ENCODE measurements at places on chromosomes 1 and 21. TPM values are rescaled to one million over a fixed set of nuclear protein-coding genes. Genes with fewer than 3 reads are reported as not detected.

Gene CD247
- total RNA-seq, result 5.2 TPM

DNA sequence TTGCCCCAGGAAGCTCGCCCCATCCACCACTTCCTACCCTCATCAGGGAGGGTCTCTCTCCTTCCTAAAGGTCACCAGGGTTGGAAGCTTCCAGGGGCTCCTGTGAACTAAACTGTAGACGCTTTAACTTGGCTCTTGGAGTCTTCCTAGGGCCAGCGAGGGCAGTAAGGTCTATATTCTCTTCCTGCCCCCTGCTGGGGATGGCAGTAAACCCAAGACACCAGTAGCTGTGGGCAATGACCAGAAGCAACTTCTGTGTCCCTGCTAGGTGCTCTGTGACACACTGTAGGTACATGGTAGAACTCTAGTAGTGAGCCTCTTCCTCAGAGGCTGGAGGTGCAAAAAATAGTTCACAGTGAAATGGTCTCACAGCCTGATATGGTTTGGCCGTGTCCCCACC, 30.0 kb downstream of the KCND3 start:
- DNase-seq, result no peak

DNA sequence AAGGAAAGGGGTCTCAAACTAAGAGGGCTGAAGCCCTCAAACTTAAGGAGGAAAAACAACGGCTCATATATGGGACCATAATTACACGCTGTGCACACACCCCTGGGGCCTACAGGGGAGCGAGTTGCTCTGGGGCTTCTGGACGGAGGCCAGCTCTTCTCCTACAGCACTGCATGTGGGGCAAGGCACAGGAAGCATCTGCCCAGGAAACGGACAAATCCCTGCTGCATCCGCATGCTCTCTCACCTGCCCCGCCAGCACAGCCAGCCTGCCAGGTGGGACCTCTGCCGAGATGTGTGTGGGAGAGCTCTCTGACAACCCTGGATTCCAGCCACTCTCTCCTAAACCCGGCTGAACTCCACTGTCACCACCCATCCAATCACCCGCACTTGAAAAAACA, 54.1 kb downstream of the MRPL37 start:
- peak; percentile 59 for DNase-seq

DNA sequence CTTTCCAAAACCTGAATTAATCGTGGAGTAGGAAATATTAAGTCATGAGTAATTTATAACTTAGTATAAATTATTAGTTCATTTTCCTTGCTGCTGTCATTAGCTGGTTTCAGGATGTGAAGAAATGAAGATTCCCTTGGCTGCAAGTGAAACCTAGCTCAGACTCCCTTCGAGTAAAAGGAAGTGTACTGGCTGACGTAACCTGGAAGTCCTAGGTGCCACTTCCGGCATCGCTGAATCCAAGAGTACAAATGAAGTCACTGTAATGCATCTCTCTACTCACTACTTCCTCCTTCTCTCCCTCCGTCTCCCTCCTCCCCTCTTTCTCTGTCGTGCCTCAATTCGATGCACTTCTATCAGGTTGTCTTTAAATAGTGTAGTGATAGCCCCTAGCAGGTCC, 28.8 kb downstream of the ZP4 start:
- no peak for DNase-seq

- DNase-seq, result no peak
Observed at GRCh38 chr21:36214561-36214960, 57.9 kb downstream of the DOP1B start.

DNA sequence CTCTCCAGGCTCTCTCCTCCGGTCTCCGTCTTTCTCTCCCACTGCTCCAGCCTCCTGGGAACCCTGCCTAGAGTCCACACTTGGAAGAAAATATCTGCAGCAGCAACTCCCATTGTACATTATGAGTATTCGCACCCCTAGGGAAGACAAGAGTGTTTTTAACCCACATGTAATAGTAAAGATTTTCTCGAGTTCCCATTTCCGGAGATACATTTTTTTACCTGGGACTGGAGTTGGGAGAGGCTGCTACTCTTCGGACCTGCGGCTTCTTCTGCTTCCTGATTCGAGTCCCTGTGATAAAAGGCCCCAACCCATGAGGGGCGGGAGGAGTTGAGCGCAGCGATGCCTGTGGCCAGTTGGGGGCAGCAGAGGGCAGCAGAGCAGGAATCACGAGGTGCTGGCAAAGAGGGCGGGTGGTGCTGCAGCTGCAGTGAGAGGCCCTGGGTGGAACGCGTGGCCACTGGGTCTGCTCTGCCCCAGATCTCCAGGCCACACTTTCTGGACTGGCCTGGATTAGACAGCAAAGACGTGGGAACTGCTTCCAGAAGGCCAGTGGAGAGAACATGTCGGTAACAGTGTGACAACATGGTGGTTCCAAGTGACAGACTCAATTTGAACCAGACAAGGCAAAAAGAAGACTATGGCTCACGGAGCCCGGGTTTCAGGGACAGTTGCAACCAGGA, 221.0 kb upstream of the CSF3R start:
- peak; percentile 40 for DNase-seq

All from left colon (tissue), 2 donors.